ENCODE measurements at places on chromosomes 4 and X. TPM values are rescaled to one million over a fixed set of nuclear protein-coding genes. Genes with fewer than 3 reads are reported as not detected.

Gene MAGEA11
- not detected for total RNA-seq

Gene RAB39B
- total RNA-seq, result 0.15 TPM

Gene ELOVL6
- total RNA-seq, result 7.8 TPM

Gene ANXA10
- total RNA-seq, result 0.30 TPM

Gene EVC2
- 11.7 TPM for total RNA-seq

Gene AKAP17A
- total RNA-seq, result 17.2 TPM

Gene USP53
- total RNA-seq, result 89.7 TPM

Gene PWWP3B
- total RNA-seq, result not detected

Gene GLRB
- total RNA-seq, result 9.7 TPM

Gene LARP1B
- total RNA-seq, result 28.9 TPM

Gene PACRGL
- 27.9 TPM for total RNA-seq

Gene SLC4A4
- 0.76 TPM for total RNA-seq

Gene ALB
- not detected for total RNA-seq

Gene APELA
- not detected for total RNA-seq

Gene SUPT20HL1
- not detected for total RNA-seq

Gene CCDC160
- not detected for total RNA-seq

Gene SMIM43
- not detected for total RNA-seq

Gene FSTL5
- total RNA-seq, result 1.9 TPM

Gene MMRN1
- total RNA-seq, result 818 TPM

Gene KLB
- not detected for total RNA-seq

Gene GPR50
- total RNA-seq, result not detected

Gene DGAT2L6
- total RNA-seq, result not detected

Gene CXCL1
- 36.2 TPM for total RNA-seq

Gene USP17L21
- not detected for total RNA-seq

Gene AGTR2
- not detected for total RNA-seq

Gene GSX2
- not detected for total RNA-seq

Gene CT83
- not detected for total RNA-seq

Gene GPC4
- under 0.01 TPM for total RNA-seq

Gene TREX2
- total RNA-seq, result 0.91 TPM

Gene MAP9
- 1.6 TPM for total RNA-seq

Gene LDOC1
- 3.6 TPM for total RNA-seq

All from epithelial cell of umbilical artery (primary cell).